ENCODE measurements at places on chromosomes 7 and 10.

- no peak overlapping the region for H3K4me3 ChIP-seq
- peak overlapping the region; percentile 91 for H3K27ac ChIP-seq
- peaks cover 44% of the 10 kb centered on the region for H3K4me1 ChIP-seq
These were observed 169.5 kb upstream of the KLF14 start for GRCh38 chr7:130903358-130903974.

DNA sequence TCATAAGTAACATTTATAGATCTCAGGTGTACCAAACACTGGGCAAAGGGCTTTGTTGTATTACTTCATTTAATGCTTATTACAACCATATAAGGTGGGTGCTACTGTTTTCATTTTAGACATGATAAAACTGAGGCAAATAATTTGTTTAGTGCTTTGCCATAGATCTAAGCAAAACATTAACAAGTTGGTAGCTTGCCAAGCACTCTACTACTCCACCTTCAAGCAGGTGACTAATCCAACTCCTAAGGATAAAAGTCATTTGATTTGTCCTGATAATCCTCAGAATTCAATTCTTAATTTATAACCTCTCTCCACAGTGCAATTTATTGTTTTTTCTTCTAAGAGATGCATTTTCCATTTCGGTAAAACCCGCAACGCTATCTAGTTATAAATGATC is 646.4 kb downstream of the GRM8 start:
- no peaks in the 10 kb centered on the region for H3K27me3 ChIP-seq
- H3K4me1 ChIP-seq = no peaks in the 10 kb centered on the region
- no peak overlapping the region for H3K4me3 ChIP-seq
- no peak for DNase-seq

DNA sequence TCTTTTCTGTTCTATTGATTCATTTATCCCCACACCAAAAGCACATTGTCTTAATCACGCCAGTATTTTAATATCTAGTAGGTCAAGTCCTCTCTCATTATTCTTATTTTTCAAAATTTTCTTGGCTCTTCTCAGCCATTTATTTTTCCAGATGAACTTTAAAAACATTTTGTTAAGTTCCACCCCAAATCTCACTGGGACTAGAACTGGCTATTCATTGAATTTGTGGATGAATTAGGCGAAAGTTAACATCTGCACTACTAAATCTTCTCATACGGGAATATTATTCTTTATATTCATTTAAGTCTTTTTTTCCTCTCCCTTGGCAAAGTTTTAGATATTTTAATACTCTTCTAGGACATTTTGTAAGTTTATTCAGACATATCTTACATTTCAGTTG is 295.2 kb upstream of the MGMT start:
- no peak overlapping the region for H3K27ac ChIP-seq
- H3K4me3 ChIP-seq = no peak overlapping the region
- H3K4me1 ChIP-seq = no peaks in the 10 kb centered on the region
- peaks cover 3% of the 10 kb centered on the region for H3K27me3 ChIP-seq

GRCh38 chr10:116838143-116838725 is 11.1 kb upstream of the ENO4 start:
- peaks cover 4% of the 10 kb centered on the region for H3K36me3 ChIP-seq
- no peak for DNase-seq
- H3K4me1 ChIP-seq = no peaks in the 10 kb centered on the region
- H3K27ac ChIP-seq = no peak overlapping the region

DNA sequence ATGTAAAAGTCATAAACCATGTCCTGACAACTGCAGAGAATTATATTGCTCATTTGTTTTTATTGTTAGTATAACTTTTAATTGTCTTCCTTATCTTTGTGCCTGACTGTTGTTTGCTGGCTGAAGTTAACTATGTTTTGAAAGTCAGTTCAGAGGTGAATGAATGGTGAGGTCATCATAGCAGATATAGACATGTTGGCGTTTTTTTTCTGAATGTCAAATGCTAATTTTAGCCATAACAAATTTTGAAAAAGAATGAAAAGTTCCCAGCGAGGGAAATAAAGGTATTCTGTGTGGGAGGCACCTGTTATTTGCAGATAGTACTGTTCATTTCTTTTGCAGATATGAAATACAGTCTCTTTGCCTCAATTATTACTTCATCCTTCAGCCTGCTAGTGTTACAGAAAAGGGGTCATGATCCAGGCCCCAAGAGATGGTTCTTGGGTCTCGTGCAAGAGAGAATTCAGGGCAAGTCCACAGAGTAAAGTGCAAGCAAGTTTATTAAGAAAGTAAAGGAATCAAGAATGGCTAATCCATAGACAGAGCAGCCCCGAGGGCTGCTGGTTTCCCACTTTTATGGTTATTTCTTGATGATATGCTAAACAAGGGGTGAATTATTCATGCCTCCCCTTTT is 96.5 kb downstream of the CAMK1D start:
- no peak overlapping the region for H3K4me3 ChIP-seq
- DNase-seq = no peak
- no peak overlapping the region for H3K27ac ChIP-seq
